ENCODE measurements at places on chromosomes 12 and 14.

GRCh38 chr14:47261350-47261749 lies 414.1 kb downstream of the MDGA2 start:
- DNase-seq: no peak

GRCh38 chr14:77991128-77991772 lies 178.9 kb upstream of the NRXN3 start:
- no peak for DNase-seq

GRCh38 chr12:26832822-26833742 lies at the start of gene ITPR2:
Gene ITPR2, minus strand, starts transcription at chr12:26833194. Its CDS starts 413 bp downstream, at chr12:26832781.
- DNase-seq: peak; percentile 92

- no peak for DNase-seq
These were observed 756.6 kb downstream of the NOVA1 start for GRCh38 chr14:25841226-25841625.

DNA sequence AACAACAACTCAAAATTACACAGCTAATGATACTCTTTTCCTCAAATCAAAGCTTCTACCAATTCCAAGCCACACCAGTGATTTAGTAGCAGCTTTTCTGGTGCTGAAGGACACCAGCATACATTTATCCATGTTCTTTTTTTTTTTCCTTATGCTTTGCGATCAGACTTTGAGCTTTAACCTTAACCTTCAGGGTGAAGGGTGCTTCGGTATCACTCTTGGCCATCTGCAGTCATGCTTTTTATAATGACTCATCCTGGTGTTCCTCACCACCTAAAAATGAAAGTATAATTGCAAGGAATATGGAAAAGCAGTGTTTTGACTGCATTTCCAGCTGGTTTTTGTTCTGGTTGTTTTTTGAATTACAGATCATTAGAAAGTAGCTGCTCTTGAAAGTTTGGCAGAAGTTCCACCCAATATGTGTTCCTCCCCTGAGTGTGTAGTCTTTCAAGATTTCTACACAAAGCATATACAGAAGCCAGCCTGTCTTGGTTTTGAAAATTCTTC lies 1.3 kb upstream of the SLC41A2 start:
- DNase-seq: no peak

- no peak for DNase-seq
These were observed 501.6 kb downstream of the VRK1 start for GRCh38 chr14:97298736-97299135.

DNA sequence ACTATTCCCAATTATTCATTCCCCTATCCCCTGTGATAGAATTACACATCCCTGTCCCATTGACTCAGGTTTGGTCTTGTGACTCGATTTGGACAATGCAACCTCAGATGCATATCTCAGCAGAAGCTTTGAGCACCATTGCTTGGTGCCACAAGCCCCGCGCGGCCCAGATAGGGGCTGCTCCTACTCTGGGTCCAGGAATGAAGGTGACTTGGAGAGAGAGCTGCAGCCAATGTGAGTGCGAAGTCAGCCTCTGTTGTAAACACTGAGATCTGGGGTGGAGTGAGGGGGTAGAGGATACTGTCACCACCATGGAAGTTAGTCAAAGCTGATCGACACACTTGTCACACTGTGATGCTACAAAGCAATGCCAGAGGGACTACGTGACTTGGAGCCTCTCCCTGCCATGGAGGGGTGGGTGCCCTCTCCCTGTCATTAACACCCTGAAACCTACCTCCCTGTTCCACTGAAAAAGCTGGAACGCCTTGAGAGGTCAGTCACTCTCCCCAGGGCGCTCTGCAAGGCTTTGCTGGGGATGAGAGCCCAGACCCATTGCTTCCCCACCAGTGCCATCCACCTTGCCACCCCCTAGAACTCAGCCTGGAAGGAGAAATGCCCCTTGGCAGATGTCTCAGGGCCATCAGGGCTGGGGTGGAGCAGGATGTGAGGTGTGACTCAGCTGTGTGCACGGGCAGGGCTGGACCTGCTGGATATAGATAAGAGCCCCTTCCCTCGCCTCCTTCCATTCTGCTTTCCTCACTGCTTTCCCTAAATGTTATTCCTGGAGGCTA lies 6.6 kb upstream of the PLEK2 start:
- no peak for DNase-seq

DNA sequence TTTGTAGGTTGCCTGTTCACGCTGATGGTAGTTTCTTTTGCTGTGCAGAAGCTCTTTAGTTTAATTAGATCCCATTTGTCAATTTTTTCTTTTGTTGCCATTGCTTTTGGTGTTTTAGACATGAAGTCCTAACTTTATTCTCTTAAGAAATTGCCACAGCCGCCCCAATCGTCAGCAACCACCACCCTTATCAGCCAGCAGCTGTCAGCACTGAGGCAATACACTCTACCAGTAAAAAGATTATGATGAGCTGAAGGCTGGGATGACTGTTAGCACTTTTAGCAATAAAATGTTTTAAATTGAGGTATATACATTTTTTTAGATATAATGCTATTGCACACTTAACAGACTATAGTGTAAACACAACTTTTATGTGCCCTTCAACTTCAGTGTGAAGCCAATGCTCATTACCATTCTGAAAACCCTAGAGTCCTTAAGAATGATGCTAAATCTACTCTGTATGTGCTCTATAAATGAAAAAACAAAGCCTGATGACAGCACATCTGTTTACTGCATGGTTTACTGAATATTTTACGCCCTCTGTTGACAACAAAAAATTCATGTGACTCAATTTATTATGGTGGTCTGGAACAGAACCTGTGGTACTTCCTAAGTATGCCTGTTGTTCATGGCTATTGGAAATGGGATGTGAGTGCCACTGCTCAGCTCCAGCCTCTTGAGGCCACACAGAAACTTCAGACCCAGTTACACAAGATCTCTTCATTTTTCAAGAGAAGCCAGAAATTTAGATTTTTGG lies 197.4 kb downstream of the DUSP6 start:
- no peak for DNase-seq

- no peak for DNase-seq
These were observed 462 bp downstream of the SRP54 start for GRCh38 chr14:34983148-34983760.

GRCh38 chr12:67394550-67394949 lies 125.4 kb downstream of the CAND1 start:
- no peak for DNase-seq

DNA sequence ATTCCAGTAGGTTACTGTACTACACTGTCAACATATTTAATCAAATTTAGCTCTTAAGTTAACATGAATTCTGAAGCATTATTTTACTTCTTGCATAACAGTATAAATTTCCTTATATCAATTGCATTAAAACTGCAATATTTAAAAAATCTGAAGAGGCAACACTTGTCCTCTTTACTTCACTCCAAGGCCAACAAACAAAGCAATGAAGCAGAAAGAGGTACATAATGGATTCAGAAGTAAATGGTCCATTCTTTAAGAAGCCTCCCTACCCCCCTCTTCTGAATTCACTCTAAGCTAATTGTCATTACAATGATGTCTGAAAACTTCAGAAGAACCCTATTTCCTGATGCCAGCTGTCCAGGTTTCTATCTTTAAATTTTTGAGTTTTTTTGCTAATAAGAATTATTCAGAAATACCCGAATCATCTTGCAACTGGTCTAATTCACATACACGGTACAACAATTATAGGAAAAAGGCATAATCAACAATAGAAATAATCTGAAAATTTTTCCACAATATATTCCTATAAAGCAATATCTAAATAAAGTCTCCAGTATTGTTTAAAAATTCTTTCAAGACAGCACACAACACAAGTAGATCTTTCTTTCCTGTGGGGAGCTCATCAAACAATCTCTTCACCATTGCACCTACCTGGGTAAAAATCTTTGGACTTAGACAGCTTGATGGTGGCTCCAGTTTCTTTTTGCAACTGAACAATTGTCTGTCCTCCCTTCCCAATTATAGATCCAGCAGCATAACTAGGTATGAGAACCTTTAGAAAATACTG lies 2.9 kb downstream of the NOVA1 start:
- DNase-seq: no peak

DNA sequence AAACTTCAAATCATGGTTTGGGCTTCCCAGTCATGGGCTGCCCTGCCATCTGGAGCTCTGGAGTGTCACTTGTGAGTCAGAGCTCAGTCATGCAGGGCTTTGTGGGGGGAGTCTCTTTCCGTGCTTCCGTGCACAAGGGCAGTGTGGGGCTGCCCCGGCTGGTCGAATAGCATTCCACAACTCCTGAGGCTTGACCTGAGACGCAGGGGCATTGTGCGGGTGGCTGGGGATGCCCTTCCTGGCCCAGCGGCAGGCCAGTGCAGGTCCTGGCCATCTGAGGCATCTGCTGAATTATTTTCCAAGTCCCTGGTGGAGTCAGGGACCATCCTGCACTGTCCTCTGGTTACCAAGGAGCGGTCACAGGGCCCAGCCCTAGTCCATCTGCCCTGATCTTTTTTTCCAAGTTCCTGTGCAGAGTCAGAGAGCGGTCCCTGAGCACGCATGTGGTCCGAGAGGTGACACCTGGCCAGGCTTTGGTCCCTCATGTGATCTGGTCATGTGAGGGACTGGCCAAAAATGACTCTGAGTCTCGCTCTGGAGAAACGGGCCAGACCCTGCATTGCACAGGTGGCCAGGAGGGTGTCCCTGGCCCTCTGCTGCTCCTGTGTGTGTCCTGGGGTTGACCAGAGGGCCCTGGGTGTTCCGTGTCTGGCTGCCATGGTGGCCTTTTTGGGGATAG lies 167.0 kb upstream of the ALG10B start:
- no peak for DNase-seq

GRCh38 chr14:81710232-81710845 lies 176.7 kb upstream of the SEL1L start:
- DNase-seq: no peak

DNA sequence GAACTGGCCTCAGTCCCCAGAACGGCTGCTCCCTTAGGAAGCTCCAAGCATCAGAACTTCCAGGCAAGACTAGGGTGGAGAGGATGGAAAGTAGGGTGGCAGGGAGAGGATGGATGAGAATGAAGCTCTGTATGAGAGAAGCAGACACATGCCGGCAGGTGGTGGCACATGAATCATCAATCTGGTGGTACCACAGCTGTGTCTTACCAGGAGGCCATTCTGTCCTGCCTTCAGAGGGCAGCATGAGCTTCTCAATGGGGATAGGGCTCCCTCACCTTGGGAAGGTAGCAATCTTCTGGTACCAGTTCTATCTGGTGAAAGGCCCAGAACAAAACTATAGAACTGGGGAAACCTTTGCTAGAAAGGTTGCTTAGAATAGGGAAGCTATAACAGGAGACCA lies 55.4 kb upstream of the PYGL start:
- no peak for DNase-seq

- DNase-seq: no peak
These were observed 31.2 kb downstream of the GSC start for GRCh38 chr14:94738751-94739150.

All from activated naive CD4-positive, alpha-beta T cell treated with Interleukin-2 at 50 U/mL for 16 hours (primary cell).